ENCODE measurements at places on chromosomes 12 and 14.

- no peak for DNase-seq
Measured at GRCh38 chr12:94954948-94955592, 48.4 kb downstream of the NDUFA12 start.

- DNase-seq: peak; percentile 75
Measured at GRCh38 chr14:64855721-64856528, 23.8 kb downstream of the SPTB start.

DNA sequence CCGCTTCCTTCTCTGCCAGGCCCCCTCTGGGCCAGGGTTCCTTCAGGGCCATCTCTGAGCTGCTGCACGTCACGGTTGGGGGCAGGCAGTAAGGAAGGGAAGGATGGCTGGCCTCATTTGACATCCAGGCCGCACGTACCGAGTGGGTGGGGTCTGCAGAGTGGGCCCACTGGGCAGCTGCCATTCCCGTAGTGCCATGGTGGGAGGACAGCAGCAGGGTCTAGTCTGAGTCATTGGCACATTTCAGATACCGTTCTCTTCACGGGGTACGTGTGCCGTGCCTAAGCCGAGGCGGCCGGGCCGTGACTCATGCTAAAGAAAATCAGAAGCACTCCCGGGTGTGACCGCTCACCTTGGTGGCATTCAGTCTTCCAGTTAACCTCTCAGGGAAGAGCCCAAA is 43.9 kb downstream of the IL31 start:
- no peak for DNase-seq

DNA sequence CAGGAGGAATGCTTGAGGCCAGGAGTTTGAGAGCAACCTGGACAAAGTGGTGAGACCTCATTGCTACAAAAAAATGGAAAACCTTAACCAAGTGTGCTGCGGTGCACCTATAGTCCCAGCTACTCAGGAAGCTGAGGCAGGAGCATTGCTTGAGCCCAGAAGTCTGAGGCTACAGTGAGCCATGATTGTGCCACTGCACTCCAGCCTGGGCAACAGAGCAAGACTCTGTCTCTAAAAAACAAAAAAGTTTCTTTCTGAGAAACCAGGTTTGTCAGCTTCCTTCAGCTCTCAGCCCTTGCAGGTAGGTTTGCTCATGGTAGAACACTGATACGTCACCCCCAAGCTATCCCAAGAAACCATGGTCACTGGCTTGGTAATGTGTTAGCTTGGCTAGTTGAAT is 20.0 kb upstream of the MORN3 start:
- no peak for DNase-seq

DNA sequence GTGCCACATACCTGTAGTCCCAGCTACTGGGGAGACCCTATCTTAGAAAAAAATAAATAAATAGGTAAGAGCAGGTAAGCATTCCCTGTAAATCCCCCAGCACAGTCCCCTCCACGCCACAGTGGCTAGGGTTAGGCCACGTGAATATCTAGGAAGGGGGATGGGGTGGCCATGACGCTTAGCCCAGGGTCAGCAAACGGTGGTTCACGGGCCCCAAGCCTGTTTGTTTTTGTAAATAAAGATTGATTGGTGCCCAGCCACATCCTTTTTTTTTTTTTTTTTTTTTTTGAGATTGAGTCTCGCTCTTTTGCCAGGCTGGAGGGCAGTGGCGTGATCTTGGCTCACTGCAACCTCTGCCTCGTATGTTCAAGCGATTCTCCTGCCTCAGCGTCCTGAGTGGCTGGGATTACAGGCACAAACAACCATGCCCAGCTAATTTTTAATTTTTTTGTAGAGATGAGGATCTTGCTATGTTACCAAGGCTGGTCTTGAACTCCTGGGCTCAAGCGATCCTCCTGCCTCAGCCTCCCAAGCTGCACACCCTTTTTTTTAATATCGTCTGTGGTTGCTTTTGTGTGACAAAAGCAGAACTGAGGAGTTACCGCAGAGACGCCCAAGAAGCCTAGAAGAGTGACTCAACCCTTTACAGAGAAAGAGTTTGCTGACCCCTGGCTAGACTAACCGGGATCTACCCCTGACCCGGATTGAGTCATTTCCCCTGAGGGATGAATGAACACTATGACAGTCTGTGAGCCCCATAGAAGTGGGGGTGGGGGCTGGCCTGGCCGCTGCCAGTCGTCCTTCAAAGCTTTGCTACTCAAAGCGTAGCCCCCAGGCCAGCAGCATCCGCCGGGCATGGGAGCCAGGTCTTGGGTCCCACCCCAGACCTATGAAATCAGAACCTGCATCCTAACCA is 113.7 kb upstream of the NCOR2 start:
- peak; percentile 87 for DNase-seq

DNA sequence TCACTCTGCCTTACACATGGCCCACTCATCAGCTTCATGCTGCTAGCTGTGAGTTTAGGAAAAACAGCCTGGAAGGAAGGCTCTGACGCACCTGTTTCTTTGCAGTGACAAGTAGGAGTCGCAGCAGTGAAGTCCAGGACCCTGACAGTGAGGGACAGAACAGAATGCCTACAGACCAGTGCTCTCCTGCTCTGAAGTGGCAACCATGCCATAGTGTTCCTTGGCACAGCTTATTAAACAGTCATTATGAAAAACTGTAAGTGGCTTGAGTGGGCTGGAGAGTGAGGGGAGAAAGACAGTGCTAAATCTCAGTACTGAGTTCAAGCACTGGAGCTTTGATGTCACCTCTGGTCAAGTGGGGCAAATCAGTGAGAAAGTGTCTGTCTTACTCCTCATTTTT is 61.7 kb downstream of the MYRFL start:
- DNase-seq: no peak

DNA sequence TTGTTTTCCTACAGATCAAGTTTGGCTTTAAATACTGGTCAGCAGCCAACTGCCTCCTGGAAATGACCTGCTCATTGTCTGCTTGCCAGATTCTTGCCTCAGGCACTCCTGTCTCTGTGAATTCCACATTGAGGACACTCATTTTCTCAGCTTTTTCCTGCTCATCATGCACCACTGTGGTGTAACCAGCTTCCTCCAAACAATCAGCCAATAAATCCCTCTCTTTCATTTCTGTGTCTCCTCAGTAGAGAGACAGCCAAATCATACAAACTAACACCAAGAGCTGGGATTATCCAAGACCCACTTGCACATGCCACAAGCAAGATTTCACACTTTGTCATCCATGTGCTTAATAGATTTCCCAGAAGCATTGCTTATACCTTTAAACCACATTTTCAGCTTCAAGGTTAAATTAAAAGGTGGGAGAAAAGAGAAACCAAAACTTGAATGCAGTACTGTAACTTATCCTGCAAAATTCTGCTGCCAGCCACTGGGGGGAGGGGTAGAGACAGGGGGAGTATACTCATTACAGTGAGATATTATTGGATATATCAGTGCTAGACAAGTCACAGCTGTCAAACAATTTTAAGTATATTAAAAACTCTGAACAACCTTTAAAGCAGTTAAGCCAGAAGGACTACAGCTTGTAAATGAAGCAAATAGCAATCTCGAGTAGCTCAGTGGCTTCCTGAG is 105.0 kb downstream of the PPP2R5E start:
- DNase-seq: peak; percentile 58

GRCh38 chr14:69231486-69231885 is 28.5 kb upstream of the GALNT16 start:
- DNase-seq: no peak

- DNase-seq: no peak
Measured at GRCh38 chr14:33678005-33678404, 272.9 kb downstream of the EGLN3 start.

DNA sequence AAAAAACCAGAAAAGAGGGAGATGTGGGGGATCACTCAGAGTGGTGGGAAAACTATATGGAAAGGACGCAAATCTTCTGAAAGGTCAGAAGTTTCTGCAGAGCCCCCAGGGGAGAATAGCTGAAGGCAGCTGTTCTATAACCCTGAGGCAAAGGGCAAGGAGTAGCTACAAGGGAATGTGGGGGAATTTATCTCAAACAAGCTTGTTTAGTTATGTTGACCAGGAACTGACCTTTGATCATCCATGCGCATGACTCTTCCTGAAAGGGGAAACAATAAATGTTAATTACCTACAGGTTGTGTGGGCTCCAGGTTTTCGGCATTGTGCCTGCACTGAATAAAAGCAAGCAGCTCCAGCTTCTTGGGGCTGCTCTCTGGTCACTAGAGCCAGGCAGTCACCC is 968.5 kb downstream of the AACS start:
- no peak for DNase-seq

- no peak for DNase-seq
Measured at GRCh38 chr14:94244182-94244581, 48.9 kb downstream of the SERPINA10 start.

GRCh38 chr14:60807247-60807646 is 72.7 kb downstream of the MNAT1 start:
- DNase-seq: no peak

DNA sequence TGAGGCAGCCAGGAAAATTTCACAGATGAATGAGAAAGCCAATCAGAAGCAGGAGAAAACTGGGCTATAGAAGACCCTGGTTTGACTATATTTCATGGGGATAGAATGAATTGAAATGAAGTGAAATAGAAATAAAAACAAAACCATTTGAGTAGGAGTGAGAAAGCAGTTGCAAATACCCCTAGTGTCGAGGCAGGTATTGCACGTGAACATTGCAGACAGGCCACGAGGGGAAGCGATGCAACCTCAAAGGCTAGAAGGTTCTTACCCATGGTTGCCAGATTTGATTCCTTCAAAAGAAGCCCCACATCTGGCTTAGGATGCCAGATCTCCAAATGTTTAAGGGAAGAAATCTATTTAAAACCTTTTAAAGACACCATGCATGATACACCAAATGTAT is 648.9 kb downstream of the VRK1 start:
- no peak for DNase-seq

DNA sequence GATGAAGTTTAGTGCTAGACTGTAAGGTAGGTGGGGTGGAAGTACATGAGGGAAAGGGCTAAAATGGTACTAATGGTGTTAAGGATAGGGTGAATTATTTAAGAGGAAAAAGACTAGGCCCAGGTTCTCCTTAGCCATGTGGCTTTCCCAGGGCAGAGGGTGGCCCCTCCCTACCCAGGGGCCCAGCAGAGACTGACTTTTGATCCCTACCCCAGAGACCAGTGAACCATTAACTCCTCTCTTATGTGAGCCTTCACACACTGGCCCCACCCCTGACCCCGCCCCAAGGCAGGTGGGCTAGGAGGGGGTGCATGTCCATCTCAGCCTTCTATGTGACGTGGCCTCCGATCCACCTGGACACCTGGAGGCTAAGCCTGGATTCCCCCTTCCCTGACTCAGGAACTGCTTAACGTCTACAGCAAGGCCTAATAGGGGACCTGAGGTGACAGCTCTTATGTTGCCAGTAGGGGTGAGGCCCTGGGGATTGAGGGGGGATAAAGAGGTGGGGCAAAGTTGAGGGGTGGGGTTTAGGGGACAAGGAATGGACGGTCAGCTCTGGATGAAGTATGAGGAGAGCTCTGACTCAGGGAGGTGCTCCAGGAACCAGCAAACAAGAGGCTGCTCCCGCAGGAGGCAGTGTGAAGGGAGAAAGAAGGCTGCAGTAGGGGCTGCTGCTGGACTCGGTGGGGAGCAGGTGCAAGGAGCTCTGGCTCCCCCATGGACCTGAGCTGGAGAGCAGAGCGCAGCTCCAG is 757 bp downstream of the SLC39A5 start:
- DNase-seq: no peak

DNA sequence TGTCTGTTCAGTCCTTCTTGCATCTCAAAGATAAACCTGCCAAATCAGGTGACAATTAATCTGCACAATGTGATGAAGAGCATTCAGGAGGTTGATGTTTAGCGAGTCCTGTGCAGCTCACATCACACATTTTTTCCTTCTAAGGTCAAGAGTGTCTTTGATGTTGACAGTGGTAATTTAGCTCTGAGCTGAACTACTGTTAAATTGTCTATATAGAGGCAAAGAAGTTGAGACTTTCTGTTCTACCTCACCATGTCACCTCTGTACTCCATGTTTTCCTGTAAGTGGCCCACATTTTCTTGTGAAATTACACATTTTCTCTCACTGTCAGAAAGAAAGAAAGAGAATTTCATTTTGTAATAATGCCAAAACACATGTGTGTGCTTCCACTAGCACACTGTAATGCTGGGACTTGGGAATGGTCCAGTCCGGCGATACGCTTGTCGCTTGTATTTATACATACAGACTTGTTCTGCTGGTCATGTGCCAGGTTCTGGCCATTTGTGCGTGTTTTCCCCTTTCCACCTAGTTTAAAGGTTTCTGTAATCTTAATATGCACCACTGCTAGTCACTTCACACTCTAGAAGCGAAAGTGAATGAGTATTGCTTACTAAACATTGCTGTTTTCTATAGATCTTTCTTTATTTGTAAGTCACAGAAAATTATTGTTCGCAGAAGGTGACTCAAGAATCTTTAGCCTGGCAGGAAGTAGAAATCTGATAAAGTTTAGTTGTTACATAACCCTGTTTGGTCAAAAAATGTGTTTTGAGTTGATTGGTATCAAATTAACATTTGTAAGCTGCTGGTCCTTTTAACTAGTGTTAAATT is 328.9 kb downstream of the TMTC2 start:
- no peak for DNase-seq

- no peak for DNase-seq
Measured at GRCh38 chr14:37610945-37611523, 15.6 kb downstream of the TTC6 start.

- no peak for DNase-seq
Measured at GRCh38 chr12:128266086-128266485, 884 bp upstream of the TMEM132C start.

DNA sequence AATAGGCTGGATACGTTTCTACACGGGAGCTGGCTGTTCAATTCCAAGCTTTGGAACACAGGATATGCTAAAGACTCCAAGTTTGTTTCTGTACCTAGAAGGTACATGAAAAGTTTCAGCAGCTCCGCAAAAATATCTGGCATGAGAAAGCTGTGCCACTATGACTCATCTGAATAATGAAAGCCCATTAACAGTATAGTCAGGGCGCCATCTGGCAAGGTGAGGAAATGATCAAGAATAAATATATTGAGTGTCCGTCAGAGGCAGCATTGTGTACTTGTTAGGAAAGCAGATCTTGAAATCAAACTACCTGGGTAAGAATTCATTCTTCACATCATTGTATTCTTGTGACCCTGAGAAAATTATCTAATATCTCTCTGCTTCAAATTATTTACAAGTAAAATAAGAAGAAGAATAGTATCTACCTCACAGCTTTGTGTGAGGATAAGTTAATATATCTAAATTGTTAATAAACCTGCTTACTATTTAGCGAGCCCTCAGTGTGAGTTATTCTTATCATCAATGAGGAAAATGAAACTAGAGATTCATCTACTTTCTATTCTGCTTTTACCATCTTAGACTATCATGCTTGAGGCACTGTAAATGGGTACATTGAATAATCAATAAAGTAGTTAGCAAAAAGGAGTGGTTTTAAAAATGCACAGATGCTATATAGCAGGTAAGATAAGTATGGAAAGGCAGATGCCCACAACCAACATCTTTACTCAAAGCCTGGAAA is 53.5 kb downstream of the FSCB start:
- DNase-seq: no peak

DNA sequence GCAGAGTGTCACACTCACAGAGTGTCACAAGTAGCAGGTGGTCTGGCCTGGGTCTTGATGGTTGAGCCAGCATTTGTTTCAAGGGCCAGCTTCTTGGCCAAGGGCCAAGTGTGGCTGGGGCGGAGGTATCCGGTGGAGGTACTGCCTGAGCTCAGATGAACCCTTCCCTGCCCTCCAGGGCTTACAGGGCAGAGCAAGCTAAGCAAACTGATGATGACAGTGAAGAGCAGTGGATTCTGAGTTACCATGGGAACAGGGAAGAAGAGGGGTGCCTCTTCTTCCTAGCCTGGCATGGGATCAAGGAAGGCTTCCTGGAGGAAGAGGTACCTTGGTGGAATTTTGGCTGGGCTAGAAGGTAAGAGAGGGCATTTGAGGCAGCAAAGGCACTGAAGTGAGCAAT is 35.7 kb downstream of the MVK start:
- no peak for DNase-seq
